Tibial nerve (tissue), 4 donors: ENCODE measurements at places on chromosomes 7 and 10. TPM values are rescaled to one million over a fixed set of nuclear protein-coding genes. Genes with fewer than 3 reads are reported as not detected.

DNA sequence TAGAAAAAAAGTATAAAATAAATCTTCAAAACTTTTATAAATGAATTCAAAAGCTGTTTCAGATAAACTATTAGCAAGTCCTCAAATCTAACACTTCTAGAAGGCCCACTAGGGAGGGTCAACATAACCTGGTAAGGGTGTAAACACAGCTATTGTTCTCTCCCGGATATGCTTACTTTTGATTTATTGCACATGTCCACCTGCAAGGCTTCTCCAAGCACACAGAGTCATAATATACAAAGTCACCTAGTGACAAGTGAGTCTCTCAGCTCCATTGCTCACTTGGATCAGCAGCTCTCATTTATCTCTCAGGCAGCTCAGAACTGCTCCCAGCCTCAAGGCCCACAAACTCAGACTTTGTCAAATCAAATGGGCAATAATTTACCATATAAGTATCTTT is 44.0 kb upstream of the COL1A2 start:
- DNase-seq, result no peak

- no peak for DNase-seq
Measured at GRCh38 chr10:5343561-5343960, 21.2 kb upstream of the UCN3 start.

STMP1 gene
- total RNA-seq, result 23.0 TPM

DNA sequence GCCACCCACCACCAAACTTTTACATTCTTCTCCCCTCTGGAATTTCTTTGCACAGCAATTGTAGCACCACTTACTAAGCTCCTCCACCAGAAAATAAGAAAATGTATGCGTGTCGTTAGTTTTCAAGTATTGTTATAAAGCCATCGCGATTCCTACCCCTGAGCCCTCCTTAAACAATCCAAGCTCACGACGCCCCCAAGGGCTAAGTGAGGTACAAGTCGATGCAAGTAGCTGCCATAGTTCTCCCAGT is 1.3 kb downstream of the FRAT2 start:
- no peak for DNase-seq

SFRP4 gene
- total RNA-seq, result 28.2 TPM

GRCh38 chr10:71778071-71778825 is 4.9 kb upstream of the VSIR start:
- DNase-seq, result no peak

GRCh38 chr7:69837387-69838068 is 239.3 kb downstream of the AUTS2 start:
- DNase-seq, result no peak

SPDYE9 gene
- not detected for total RNA-seq

- DNase-seq, result no peak
Measured at GRCh38 chr10:67669978-67670377, 26.0 kb downstream of the CTNNA3 start.

GRCh38 chr10:103062854-103063590 is 130.1 kb downstream of the NT5C2 start:
- DNase-seq, result no peak

- no peak for DNase-seq
Measured at GRCh38 chr10:30784524-30784896, 155.0 kb upstream of the LYZL2 start.

PIP4K2A gene
- total RNA-seq, result 34.3 TPM

- no peak for DNase-seq
Measured at GRCh38 chr7:153832160-153832559, 220.0 kb upstream of the DPP6 start.

- DNase-seq, result no peak
Measured at GRCh38 chr7:105112440-105113418, 98.7 kb downstream of the KMT2E start.

- DNase-seq, result no peak
Measured at GRCh38 chr7:158430308-158431034, 157.2 kb downstream of the PTPRN2 start.

GRCh38 chr7:138025215-138026186 is 23.6 kb upstream of the CREB3L2 start:
- no peak for DNase-seq

ABLIM1 gene
- total RNA-seq, result 152 TPM

DNA sequence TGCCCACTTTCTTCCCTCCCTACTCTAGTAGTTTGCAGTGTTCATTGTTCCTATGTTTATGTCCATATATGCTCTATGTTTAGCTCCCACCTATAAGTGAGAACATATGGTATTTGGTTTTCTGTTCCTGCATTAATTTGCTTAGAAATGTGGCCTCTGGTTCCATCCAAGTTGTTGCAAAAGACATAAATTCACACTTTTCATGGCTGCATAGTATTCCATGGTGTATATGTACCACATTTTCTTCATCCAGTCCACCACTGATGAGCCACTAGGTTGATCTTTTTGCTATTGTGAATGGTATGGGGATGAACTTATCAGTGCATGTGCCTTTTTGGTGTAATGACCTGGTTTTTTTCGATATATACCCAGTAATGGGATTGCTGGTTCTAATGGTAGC is 1089.1 kb downstream of the GRM8 start:
- DNase-seq, result no peak

GRCh38 chr10:62433181-62433692 is 59.1 kb downstream of the ZNF365 start:
- no peak for DNase-seq

DNA sequence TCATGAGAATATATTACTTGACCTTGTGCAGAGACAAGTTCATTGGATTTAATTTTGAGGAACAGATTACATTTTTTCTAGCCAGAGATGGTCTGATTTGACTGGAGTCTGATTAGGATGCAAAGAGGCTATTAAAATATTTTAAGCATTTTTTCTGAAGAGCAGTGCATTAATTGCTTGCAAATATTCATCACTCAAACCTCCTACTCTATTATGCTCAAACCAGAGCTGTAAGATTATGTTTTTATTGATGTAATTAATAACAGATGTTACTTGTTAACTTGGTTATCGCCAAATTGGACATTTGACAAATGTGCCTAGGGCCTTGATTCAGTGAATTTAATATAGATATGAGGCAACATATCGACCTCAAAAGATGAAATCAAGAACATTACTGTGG is 160.9 kb upstream of the SLC13A1 start:
- no peak for DNase-seq

DNA sequence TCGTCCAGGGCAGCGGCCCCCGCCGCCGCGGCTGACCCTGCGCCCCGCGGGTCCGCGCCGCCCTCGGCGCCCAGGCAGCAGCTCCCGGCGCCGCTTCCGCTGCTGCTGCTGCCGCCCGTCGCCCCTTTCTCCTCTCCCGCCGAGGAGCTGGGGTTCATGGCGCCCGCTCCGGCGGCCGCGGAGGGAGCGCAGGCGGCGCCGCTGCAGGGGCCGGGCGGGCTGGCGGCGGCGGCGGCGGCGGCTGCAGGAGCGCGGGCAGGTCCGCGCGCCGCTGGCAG is 286 bp downstream of the DGKI start:
- no peak for DNase-seq

DNA sequence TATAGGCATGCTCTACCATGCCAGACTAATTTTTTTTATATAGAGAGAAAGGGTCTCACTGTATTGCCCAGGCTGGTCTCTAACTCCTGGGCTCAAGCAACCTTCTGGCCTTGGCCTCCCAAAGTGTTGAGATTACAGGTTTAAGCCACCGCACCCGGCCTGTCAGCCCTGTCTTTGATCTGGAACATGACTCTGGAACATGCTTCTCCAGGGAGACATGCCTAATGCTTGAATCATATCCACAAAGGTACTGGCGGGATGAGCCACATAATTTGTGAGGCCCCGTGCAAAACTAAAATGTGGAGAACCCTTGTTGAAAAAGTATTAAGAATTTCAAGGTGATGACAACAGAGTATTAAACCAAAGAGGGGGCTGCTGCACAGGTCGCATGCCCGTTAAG is 282.8 kb downstream of the ARHGAP12 start:
- DNase-seq, result no peak

DNA sequence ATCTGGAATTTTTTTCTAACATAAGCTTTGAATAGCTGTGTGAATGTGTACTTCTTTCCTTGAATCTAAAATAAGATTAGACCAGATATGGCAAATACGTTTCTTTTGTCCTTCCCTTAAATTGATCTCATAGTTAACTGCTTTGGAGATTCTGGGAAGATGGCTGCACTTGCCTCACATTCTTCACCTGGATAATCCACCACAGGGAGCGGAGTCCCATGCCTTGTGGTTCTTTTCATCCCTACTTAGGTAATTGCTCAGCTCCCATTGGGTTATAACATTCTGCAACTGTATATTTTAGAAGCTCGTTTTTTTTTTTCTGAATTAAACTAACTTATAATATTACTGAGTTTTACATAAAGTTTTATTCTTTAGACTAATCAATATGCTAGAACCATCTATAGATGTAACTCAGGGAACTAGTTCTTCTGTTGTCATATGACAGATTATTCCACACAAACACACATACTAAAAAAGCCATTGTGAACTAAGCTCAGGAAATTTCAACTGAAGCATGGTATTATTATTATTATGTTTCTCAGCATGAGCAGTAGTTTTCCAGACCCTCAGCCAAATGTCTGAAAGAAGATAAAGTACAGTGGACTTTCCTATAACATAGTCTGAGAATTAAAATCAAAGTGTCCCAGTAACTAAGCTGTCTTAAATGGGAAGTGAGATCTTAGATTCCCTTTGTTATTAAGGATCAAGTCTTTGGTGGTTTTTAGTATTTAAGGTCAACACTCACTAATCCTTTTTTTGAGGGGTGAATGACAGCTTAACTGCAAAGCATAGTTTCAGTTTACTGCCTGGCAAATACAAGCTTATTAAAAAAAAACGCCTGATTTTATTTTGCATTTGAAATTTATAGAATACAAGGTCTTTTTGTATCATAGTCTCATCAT is 182.3 kb downstream of the PPP1R9A start:
- no peak for DNase-seq

TMEM225B gene
- total RNA-seq, result 1.2 TPM

DNA sequence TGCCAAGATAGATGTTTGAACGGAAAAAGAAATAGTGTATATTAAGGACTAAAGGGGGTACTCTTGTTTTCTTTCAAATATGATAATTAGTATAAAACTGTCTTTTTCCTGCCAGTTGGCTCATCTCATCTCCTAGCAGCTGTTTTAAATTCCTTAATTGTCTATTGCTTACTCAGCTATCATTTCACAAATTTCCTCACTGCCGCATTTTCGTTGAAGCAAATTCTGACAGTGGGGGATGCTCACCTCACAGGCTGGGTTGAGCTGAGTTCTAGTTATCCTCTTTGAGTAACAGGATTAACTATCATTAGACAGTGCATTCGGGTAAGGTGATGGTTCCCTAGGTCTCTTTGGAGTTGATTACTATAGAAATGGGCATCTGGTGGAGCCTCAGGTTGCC is 592.0 kb downstream of the AUTS2 start:
- DNase-seq, result no peak

DNA sequence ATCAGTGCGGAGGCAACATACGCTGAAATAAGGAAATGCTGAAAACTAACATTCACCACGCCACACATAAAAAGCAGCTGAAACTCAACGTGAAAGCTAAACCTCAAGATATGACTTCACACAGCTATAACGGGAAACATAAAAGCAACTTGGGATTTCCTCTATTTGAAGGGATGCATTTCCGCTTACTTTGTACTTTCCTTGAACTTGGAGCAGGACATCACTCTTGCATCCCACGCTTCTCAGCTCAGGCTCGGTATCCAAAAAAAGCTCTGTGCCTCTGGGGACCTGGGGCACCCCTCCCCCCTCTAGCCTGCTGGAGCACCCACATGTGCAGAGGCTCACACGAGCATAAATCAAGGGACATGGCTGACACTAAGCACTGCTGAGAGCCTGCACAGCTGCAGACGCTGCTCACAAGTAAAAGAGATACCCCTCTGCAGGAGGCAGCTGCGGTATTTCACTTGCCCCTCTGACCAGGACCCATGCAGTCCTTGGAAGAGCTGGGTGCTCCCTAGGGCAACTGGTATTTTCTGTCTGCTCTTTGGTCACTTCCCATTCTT is 34.2 kb downstream of the PARD3 start:
- DNase-seq, result no peak

GRCh38 chr7:73435471-73436009 is 2.0 kb downstream of the FZD9 start:
- DNase-seq, result no peak

ADIRF gene
- 849 TPM for total RNA-seq

GRCh38 chr7:30247541-30248401 is 36.6 kb upstream of the ZNRF2 start:
- no peak for DNase-seq

- no peak for DNase-seq
Measured at GRCh38 chr7:41692251-41692650, 10.6 kb downstream of the INHBA start.

DNA sequence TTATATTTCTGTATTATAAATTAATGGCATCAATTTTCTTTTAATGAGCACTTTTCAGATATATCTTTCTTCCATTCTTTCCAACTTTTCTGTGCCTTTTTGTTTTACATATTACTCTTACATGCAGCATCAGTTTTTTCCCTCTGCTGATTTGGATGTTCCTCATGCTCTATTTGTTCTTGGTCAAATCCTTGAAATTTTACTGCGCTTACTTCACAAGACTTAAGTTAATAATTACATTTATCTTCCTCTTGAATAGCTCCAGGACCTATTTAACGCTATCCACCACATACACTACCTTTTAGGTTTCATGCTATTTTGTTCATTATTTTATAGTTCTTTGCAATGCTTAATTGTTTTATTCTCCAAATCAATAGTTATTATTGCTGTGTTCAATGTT is 97.6 kb upstream of the CTTNBP2 start:
- DNase-seq, result no peak

- no peak for DNase-seq
Measured at GRCh38 chr7:50952544-50952943, 169.8 kb upstream of the GRB10 start.

DNA sequence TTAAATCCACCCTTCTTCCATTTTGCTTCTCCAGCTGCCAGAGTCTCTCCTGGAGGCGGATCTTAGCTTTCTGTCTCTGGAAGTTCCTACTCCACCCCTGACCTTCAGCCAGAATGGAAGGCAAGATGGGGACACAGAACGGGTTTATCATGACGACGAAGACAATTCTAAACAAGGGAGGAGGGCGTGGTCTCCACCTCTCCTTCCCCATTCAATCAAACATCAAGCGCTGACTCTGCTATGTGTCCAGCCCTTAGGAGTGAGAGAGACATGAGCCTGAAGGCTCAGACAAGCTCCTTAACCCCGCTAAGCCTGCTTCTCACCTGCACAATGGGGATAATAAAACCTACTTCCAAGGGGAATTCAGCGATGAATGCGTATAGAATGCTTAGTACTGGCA is 3.1 kb downstream of the CYP17A1 start:
- DNase-seq, result no peak

GRCh38 chr10:118723466-118723865 is 31.3 kb downstream of the CACUL1 start:
- no peak for DNase-seq

- DNase-seq, result no peak
Measured at GRCh38 chr7:93054975-93055374, 62.8 kb downstream of the SAMD9 start.

ZNF239 gene
- 3.3 TPM for total RNA-seq

CHRM2 gene
- total RNA-seq, result not detected
